Hematopoietic multipotent progenitor cell (in vitro differentiated cells): ENCODE measurements at places on chromosomes 2 and 18. TPM values are rescaled to one million over a fixed set of nuclear protein-coding genes. Genes with fewer than 3 reads are reported as not detected.

Gene VSNL1
- not detected for total RNA-seq

Gene AGAP1
- 1.1 TPM for total RNA-seq

Gene PPP1R1C
- total RNA-seq = not detected

Gene ACMSD
- total RNA-seq = not detected

Gene CERKL
- total RNA-seq = under 0.01 TPM

Gene G6PC2
- under 0.01 TPM for total RNA-seq

Gene NAGK
- total RNA-seq = 58.7 TPM

Gene CPO
- not detected for total RNA-seq

Gene HAAO
- total RNA-seq = 21.5 TPM

Gene IL36A
- total RNA-seq = under 0.01 TPM

Gene IL1F10
- total RNA-seq = not detected

Gene GTF2A1L
- not detected for total RNA-seq

Gene CSRNP3
- under 0.01 TPM for total RNA-seq

Gene HYCC2
- 8.3 TPM for total RNA-seq
